ENCODE measurements at places on chromosomes 12 and 14.
A peak's percentile ranks its signal among the peaks of the same experiment; 100 is the strongest.

GRCh38 chr14:44070046-44070445 lies 437.0 kb downstream of the FSCB start:
- no peak for DNase-seq

DNA sequence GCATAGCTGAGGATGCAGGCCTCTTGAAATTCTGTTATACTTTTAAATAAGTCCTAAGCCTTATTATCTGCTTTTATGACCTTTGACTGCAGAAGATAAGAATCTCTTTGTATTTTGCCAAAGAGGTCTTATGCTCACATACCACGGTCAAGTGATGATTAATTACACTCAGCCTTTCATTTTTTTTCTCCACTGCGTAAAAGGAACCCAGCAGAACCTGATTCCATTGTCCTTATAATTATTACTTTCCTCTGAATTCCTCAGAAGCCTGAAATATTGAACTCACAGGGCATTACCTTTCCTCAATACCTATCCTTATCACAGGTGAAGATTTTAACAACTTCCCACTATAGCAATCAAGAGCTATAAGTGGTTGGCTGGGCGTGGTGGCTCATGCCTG lies 498.7 kb upstream of the RPL10L start:
- DNase-seq = no peak

DNA sequence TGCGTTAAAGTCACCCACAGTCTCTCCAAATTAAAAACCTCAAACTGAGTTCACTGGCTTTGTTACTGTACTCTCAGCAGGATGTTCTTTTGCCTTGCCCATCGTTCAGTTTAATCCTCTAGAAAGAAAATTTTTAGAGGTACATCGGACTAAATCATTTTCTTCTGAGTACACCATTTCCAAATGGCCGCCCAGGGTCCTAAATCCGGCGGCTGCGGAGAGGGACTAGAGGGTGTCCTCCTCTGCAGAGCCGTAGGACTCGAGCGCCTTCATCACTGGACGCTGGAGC lies 1.4 kb downstream of the LIN7A start:
- no peak for DNase-seq

GRCh38 chr14:71206123-71206522 lies 298.9 kb downstream of the PCNX1 start:
- DNase-seq = no peak

GRCh38 chr12:112788205-112788604 lies 3.3 kb upstream of the RPH3A start:
- DNase-seq = no peak

- no peak for DNase-seq
These were observed 213.8 kb downstream of the SLC6A15 start for GRCh38 chr12:84698576-84699333.

GRCh38 chr14:87989956-87990299 lies 3.1 kb downstream of the GALC start:
- no peak for DNase-seq

GRCh38 chr12:92065018-92065499 lies 80.6 kb downstream of the BTG1 start:
- peak; percentile 42 for DNase-seq

GRCh38 chr12:49865109-49865781 lies 22.3 kb upstream of the BCDIN3D start:
- DNase-seq = no peak
